ENCODE measurements at places on chromosomes 5 and 9.
A peak's percentile ranks its signal among the peaks of the same experiment; 100 is the strongest.

GRCh38 chr9:98811051-98811650, 3.7 kb downstream of the GALNT12 start:
- no peak for DNase-seq

- DNase-seq = no peak
These were observed 37.7 kb downstream of the RGS3 start for GRCh38 chr9:113501129-113501686.

DNA sequence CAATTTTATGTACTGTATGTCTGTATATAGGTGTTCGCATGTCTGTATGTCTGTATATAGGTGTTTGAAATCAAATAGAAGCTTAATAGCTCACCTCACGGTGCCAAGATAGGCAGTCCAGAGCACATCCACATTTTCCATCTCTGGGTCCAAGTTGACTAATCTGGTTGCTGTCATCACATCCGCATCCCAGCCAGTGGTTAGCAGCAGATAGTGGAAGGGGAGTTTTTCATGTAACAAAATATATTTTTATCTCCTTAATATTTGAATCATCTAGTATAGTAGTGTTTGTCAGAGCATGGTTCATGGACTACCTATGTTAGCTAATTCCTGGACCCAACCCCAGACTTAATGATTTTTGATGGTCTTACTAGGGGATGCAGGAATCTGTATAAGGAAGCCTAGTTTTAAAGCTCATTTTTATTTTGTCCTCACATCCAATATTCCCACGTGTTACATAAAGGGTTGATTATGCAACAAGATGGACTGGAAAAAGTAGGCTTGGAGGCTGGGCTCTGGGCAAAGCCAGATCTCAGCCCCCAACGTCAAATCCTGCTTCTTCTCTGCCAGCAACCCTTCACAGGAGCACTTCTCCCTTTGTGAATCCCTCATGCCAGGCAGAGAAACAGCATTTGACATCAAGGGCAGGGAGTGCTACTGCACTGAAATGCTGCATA, 219.7 kb downstream of the ZSWIM6 start:
- no peak for DNase-seq

DNA sequence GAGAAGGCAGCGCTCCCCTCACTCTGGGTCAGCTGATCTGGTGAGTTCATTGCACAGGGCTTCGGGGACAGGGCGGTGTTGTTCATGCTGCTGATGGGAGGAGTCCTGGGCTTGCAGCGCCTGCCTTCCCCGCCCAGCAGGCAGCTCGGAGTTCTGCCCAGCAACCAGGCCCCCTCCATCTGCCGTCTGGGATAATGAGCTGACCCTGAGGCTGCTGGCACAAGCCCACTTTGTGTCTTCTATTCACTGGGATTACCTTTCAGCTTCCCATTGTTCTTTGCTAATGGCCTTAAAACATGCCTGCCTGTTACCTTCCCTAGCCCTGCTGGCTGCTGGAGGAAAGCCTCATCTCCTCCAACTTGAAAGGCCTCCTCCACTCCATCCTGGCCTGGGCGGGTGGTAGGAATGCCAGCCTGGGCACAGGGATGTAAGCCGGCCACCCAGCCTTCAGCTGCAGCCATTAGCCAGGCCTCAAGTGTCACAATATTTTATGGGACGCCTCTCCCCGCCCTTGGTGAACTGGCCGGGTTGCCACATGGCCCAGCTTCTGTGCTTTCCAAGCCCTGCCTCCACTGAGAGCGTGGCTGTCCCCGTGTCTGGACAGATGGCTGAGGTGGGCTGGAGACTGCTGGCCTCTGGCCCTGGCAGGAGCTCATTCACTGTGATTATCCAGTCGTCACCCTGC, 70.4 kb downstream of the GADD45G start:
- no peak for DNase-seq

- no peak for DNase-seq
These were observed 76.9 kb downstream of the PIP5K1B start for GRCh38 chr9:68781928-68782327.

DNA sequence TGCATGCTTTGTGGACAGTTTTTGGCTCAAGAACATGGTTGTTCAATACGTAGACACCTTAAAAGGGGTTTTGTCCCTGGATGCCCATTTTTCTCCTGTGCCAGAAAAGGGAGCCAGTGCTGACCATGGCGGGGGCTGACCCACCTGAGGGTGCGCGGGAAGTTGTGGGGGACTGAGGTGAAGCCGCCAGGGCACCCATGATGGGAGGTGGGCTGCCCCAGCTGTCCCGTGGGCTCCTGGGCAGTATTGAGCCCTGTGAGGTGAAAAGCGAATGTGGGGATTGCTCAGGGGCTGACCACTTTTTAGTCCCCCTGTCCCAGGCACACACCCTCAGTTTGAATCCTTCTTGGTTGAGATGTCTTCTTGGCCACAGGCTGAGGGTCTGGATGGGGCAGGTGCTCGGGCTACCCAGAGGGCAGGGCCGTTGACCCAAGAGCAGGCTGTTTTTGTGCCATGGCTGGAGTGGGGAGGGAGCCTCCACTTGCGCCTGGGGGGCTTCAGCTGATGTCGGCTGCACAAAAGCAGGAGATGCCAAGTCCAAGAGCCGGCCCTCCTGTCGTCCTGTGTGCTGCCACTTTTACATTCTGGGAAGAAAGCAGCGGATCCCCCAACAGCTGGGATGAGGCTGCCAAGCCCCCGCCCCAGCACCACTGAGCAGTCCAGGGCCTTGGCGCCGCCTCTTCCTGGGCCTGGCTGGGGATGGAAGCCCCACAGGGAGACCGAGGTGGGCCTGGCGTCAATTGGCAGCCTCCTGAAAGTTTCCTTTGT, 120.1 kb downstream of the WNK2 start:
- peak; percentile 49 for DNase-seq

DNA sequence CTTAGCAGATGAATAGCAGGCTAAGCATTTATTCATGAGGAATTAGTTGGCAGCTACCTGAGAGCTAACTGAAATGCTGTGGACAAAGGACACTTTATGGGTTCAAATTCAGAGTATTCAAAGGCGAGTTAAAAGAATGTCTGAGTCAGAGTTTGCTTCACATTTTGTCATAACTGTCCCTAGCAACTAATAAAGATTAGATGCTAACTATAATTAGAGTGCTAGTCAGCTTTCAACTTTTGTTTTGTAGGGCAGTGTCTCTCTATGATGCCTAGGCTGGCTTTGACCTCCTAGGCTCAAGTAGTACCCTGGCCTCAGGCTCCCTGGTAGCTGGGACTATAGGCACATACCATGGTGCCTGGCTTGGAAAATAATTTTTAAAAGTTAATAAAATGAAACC, 4.6 kb downstream of the SMC5 start:
- DNase-seq = no peak

DNA sequence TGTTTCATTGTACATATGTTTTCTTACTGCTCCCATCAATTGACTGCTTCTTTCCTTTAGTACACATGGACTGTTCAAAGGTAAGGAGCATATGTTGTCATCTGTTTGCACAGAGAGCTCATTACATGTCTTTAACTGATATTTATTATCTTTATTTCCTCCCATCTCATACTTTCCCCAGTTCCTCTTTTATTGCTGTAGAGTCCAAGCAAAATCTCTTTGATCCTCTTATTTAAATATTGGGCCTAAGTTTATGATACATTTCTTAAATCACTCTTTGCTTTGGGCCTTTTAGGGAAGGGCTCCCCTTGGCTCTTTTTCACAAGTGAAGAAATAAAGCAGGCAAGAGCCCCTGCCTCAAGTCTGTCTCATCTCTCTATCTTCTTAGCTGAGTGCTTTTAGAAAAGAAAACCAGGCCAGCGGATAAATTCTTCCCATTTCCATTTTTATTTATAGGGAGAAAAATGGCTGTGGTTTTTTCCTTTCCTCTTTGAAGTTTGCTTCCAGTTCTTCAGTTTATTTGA, 152.4 kb downstream of the DOCK2 start:
- no peak for DNase-seq

DNA sequence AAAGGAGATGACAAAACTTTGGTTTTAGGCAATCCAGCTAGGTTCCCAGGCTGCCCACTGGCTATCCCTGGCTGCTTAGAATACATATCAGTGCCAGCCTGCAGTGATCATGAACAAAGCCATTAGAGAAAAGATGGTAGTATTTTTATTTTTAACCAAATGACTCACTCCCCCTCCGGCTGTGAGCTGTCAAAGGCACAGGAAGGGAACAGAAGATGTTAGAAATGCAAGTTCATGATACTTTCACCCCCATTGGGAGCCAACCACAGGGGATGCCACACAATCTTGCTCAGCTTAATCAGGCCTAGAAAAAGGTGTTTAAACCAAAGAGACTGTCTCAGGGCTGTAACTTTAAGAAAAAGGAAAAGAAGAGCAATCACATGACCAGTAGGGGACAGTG, 70.3 kb upstream of the ASTN2 start:
- DNase-seq = no peak

GRCh38 chr9:93148721-93149120, 14.7 kb upstream of the NINJ1 start:
- DNase-seq = no peak

GRCh38 chr5:91257301-91257700, 125.8 kb downstream of the ARRDC3 start:
- no peak for DNase-seq

- DNase-seq = no peak
These were observed 158.0 kb upstream of the LHFPL2 start for GRCh38 chr5:78806544-78806943.

- no peak for DNase-seq
These were observed 54.9 kb downstream of the USP20 start for GRCh38 chr9:129889941-129890717.

GRCh38 chr5:17665836-17666235, 31.6 kb downstream of the TAF11L14 start:
- no peak for DNase-seq

- DNase-seq = no peak
These were observed 11.3 kb upstream of the TIMD4 start for GRCh38 chr5:156974328-156974727.

- DNase-seq = no peak
These were observed 1.7 kb upstream of the SLC34A1 start for GRCh38 chr5:177382423-177383029.

DNA sequence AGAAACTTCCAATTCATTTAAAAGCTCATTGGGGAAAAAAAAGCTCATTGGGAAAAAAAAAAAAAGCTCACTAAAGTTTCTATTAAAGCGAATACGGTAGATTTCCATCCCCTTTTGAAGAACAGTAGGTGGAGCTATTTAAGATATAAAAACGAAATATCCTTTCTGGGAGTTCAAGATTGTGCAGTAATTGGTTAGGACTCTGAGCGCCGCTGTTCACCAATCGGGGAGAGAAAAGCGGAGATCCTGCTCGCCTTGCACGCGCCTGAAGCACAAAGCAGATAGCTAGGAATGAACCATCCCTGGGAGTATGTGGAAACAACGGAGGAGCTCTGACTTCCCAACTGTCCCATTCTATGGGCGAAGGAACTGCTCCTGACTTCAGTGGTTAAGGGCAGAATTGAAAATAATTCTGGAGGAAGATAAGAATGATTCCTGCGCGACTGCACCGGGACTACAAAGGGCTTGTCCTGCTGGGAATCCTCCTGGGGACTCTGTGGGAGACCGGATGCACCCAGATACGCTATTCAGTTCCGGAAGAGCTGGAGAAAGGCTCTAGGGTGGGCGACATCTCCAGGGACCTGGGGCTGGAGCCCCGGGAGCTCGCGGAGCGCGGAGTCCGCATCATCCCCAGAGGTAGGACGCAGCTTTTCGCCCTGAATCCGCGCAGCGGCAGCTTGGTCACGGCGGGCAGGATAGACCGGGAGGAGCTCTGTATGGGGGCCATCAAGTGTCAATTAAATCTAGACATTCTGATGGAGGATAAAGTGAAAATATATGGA, at the start of gene PCDHGA12:
TSS of gene PCDHGA12 (plus strand) at position 176 of the 782 bp plus-strand sequence. CDS start at position 429, 253 bp downstream.
- no peak for DNase-seq

DNA sequence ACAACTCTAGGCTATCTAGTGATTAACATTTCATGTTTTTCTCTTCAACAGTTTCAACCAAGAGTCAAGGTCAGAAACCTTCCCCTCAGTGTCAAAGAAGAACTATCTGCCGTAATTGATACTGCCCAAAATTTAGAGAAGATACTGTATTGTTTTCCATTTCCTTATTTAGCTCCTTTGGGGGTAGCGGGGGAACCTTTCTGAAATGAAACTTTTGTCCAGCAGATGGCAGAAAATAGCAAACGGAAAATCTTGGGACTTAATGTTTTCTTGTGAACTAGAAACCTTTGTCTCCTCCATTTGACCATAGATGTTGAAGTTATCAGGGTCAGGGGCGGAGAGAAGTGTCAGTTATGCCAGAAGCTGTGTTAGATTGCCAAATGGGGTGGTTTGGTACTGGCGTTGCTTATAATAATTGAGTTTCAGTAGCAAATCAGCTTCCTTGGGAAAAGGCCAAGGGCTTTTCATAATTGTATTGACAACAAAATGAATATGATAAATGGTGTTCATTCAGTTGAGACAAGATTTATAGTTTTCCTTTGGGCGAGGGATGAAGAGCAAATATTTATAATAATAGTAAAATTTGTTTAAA, 101.7 kb upstream of the TLX3 start:
- DNase-seq = no peak

- no peak for DNase-seq
These were observed 18.7 kb downstream of the LCP2 start for GRCh38 chr5:170278611-170279458.

GRCh38 chr9:89905606-89906338, 301.0 kb downstream of the GADD45G start:
- DNase-seq = no peak

DNA sequence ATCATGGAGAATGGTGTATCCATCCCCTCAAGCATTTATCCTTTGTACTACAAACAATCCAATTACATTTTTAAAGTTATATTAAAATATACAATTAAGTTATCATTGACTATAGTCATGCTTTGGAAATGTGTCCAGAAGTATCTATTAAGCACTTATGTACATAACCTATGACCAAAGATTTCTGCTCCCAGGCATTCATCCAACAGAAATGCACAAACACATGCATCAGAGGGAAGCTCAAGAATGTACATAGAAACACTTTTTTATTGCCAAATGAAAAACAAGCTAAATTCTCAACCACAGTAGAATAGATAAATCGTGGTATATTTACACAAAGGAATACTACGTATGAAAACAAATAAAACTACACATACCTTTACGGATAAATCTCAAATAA, 700.5 kb upstream of the ZNF608 start:
- DNase-seq = no peak

DNA sequence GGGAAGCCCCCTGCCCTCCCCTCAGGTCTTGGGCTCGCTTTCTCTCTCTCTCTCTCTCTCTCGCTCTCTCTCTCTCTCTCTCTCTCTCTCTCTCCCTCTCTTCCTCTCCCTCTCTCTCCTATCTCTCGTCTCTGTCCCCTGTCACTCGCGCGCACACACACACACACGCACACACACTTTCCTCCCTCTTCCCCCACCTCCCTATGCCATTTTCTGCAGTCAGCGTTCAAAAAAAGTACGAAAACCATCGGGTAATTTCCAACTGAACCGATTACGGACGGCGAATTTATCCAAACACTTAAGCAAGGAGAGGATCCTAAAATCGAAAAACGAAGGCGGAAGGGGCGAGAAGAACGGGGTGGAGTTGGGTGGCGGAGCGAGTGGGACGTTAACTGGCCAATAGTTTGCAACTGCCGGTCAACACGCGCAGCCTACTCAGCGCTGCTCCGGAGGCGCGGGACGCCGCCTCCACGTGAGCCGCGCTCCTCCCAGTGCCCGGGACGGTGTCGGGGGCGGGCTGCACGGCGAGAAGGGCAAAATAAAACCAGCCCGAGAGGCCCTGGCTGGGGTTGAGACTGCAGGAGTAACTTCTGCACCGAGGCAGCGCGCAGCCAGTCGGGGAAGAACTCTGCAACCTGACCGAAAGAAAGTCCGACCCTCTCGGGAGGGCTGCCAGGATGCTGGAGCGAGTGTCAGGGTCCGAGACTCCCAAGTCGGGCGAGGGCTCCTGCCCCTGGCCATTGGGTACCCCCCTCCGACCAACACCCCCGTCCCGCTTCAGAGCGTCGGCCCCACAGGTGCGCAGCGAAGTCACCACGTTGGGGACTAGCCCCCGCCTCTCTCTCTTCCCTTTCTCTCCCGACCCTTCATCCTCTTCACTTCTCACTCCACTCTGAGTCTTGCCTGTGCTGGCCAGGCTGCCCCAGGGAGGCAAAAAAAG, 24.9 kb upstream of the ELAVL2 start:
- DNase-seq = no peak

All from coronary artery (tissue), 2 donors.